ENCODE measurements at places on chromosomes 4 and X.

DNA sequence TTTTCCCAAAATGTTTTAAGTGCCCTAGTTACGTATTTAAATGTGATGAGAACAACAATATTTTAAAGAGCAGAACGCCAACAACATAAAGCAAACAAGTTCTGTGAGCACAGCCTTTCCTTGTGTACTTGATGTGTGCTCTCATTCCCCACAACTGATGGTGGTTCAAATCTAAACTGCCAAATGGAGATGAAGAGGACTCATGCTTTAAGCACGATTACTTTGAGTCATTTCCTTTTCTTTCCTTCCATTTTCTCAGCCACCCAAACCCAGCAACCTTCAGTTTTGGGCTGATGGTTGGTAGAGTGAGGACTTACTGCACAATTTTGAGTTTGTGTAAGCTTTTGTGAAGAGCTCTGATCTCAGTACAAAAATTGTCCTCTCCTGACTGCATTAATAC is 1.7 kb downstream of the NSD2 start:
- no peak for DNase-seq

- DNase-seq: no peak
Measured at GRCh38 chr4:6229671-6230501, 29.5 kb upstream of the JAKMIP1 start.

DNA sequence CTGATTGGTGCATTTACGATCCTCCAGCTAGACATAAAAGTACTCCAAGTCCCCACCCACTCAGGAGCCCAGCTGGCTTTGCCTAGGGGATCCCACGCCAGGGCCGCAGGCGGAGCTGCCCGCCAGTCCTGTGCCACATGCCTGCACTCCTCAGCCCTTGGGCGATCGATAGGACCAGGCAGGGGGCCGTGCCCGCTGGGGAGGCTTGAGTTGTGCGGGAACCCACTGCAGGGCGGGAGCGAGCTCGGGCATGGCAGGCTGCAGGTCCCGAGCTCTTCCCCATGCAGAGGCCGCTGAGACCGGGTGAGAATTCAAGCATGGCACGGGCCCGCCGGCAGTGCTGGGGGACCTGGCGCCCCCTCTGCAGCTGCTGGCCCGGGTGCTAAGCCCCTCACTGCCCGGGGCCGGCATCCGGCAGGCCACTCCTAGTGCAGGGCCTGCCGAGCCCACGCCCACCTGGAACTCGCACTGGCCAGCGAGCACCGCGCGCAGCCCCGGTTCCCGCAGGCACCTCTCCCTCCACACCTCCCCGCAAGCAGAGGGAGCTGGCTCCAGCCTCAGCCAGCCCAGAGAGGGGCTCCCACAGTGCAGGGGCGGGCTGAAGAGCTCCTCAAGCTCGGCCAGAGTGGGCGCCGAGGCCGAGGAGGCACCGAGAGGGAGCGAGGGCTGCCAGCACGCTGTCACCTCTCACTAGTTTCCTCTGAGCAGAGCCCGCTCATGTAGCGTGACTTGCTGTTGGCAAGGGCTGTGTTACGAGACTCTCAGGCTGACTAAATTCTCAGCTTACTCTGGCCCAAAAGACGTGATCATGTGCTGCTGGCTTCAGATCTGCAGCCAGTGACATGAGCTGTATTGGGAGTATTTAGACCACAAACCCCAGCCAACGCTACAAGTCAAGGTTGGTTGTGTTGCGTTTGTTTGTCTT is 87.5 kb downstream of the TRAPPC11 start:
- no peak for DNase-seq

DNA sequence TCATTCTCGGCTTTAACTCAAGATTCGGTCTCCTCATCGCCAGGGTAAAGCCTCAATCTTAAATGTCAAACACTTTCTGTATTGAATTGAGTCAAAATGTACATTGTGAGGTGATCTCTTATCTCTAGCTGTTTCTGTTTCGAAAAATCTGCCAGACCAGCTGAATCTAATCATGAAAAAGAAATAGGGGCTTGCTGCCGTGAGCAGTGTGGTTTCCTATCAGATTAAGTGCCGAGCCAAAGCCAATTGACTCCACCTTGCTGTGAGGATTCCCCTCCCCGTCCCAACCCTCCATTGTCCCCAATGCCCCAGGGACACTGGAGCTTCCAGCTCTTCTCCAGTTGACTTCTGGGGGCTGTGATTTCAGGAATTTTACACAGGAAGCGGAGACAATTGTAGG is 12.5 kb upstream of the CRLF2 start:
- DNase-seq: no peak

GRCh38 chr4:100555611-100556337 is 38.0 kb upstream of the EMCN start:
- no peak for DNase-seq

DNA sequence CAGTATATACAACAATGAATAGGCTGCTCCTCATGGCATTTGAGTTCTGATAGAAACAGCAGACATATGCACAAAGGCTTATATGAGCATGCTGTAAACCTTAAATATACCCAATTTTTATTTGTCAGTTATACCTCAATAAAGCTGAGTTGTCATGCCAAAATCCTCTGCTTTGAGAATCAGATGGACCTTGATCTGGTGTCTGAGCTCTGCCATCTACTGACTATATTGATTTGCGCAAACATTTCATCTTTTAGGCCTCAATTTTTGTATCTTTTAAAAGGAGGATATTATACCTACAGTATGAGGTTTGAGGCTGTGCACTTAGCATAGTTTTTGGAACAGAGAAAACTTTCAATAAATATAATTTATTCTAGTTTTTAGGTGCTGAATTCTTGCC is 85.2 kb downstream of the PRRG1 start:
- DNase-seq: no peak

DNA sequence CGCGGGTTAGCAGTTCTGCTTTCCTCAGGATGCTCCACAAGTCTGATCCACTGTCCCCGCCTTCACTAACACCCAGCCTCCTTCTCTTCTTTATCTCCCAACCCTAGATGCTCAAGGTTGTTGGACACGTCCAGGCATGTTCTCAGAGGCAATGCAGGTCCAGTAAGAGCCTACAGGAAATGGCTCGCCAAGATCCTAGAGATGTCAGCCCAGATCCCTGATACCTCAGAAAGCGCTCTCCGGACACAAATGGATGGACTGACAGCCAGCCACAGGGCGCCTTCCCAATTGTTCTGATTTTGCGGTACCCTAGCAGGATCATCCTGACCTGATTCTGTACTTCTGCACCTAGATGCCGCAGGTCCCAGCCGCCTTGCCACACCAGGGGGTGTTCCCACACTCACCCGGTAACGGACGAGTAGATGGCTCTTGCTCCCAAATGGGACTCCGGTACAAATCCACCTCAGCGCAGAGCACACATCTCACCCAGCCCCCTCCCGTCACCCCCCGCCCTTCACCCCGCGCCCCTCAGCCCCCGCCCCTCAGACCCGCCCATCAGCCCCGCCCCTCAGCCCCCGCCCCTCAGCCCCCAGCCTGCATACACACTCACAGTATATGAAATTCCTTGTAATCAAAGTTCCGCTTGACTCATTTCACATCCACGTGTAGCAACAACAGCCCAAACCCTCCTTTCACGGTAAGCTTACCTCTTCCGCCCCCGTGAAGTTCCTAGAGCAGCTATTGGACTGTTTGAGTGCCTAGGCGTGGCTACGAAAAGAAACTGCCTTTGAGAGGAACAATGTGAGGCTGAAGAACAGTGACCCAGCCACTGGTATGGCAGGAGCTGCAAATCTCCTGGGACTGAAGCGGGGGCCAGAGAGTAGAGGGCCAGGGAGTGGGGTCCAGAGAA is at the start of gene EDA2R:
EDA2R (minus strand) TSS at position 488 of the 910 bp plus-strand sequence. CDS start 23,058 bp downstream, outside the sequence.
- peak; percentile 45 for DNase-seq

- no peak for DNase-seq
Measured at GRCh38 chrX:128870361-128870760, 652.9 kb downstream of the SMARCA1 start.

GRCh38 chr4:4614925-4615678 is 73.3 kb upstream of the STX18 start:
- DNase-seq: no peak

- DNase-seq: no peak
Measured at GRCh38 chrX:103913356-103914020, 48.9 kb upstream of the TMSB15B start.

- DNase-seq: no peak
Measured at GRCh38 chr4:155008389-155008788, 200.0 kb upstream of the NPY2R start.

GRCh38 chr4:14906805-14907204 is 95.5 kb upstream of the CPEB2 start:
- no peak for DNase-seq

- no peak for DNase-seq
Measured at GRCh38 chr4:8727546-8728510, 135.3 kb downstream of the CPZ start.

DNA sequence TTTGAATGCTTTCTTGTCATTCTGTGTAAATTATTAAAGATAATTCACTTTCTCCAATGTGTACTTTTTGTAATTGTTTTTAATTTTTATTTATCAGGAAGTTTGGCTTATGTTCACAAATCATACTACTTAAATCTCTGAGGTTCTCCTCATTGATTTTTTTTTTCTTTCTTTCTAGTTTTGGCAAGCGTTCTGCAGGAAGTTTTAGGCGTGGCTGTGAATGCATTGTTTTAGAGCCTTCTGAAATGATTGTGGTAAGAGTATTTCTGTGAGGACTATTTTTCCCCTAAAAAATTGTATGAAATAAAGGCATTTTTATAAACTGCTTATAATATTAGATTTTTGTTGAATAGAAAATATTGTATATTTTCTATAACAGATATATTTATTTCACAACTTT is 135.8 kb downstream of the RAPGEF2 start:
- DNase-seq: no peak

GRCh38 chrX:155148724-155149537 is 67.3 kb upstream of the VBP1 start:
- peak; percentile 35 for DNase-seq

DNA sequence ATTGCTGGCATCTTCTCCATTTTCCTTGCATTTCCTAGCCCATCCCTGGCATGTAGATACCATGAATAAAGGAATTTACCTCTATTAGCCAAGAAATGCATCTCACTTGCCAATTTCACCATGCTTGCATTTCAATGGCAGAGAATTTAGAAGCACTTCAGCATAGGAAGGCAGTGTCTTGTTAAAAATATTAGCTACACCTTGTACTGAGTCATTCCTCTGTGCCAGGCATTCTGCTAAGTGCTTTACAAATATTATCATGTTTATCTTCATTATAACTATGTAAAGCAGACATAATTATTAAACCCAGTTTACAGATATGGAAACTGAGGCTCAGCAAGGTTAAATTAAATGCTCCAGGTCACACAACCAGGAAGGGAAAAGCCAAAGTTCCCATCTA is 138.2 kb downstream of the NPNT start:
- no peak for DNase-seq

- no peak for DNase-seq
Measured at GRCh38 chr4:47315346-47315745, 148.2 kb downstream of the COMMD8 start.

- DNase-seq: no peak
Measured at GRCh38 chr4:4477391-4477790, 64.5 kb downstream of the STX18 start.

- no peak for DNase-seq
Measured at GRCh38 chrX:675955-676295, 45.3 kb downstream of the SHOX start.

DNA sequence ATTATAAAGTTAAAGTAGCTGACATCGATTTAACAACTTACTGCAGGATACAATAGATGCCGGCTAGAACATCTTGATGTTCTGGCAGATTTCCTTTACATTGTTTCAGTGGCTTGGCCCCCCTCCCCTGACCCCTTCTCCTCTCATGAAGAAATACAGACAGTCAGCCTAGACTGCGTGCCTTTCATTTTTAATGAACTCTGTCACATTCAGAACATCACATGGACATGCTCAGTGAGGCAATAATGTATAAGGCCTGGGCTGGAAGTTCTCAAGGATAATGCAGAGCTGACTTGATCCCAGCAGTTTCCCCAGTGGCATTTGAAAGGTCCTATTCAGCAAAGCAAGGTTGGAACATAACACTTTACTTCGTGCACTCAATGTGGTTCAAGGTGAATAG is 239.2 kb downstream of the ANK2 start:
- no peak for DNase-seq

DNA sequence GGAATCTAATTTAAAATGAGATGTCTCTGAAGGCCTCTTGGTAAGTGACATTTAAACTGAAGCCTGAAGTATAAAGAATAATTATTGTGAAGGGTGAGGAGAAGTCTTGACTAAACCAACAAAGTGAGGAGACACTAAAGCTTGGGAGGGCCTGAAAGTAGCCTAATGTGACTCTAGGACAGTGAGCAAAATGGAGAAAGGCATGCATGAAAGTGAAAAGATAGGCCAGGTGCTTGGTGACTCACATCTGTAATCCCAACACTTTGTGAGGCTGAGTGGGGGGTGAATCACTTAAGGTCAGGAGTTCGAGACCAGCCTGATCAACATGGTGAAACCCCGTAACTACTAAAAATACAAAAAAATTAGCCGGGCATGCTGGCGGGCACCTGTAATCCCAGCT is 46.9 kb upstream of the SMARCAD1 start:
- DNase-seq: no peak

DNA sequence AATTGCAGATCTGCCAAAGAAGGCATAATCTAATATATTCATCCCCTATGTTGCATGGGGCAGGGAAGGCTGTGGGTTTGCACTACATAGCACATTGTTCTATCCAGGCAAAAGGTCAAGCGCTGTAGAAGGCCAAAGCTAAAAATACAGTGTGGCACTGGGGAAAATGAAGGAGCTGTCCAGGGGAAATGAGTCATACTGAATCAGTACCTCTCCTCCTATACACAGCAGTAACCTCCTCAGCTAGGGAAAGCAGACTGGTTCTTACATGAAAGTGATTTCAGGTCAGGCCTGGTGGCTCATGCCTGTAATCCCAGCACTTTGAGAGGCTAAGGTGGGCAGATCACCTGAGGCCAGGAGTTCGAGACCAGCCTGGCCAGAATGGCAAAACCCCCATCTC is 31.0 kb upstream of the SLC25A4 start:
- peak; percentile 98 for DNase-seq

DNA sequence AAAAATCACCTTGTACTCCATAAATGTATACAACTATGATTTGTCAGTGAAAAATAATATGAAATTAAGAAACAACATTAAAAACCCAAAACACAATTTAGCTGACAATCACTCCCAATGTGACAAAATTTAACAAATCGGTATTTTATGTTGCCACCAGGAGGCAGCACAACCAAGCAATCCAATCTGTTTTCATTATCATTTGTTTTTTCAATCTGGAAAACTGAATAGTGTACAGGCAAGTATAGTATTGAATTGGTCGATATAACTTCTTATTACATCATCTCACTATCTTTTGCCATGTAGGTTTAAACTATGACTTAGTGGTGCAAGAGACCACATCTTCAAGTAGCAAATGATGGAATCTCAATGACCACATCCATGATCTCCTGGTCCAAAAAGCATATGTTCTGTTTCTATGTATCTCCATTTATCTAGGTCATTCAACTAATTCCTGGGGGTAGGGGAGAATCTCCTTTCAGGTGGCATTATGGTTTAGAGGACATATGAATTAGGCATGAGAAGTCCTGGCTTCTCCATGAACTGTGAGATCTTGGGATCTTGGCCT is 112.9 kb upstream of the AGA start:
- DNase-seq: peak; percentile 63

- DNase-seq: no peak
Measured at GRCh38 chrX:39338583-39338982, 537.3 kb downstream of the MID1IP1 start.

- DNase-seq: no peak
Measured at GRCh38 chr4:25809996-25810395, 52.8 kb downstream of the SEL1L3 start.

- DNase-seq: peak; percentile 64
Measured at GRCh38 chr4:113300471-113300928, 251.0 kb downstream of the ANK2 start.

- DNase-seq: no peak
Measured at GRCh38 chrX:38313190-38313589, 14.1 kb downstream of the RPGR start.

GRCh38 chr4:8329859-8330761 is 60.6 kb downstream of the HTRA3 start:
- DNase-seq: no peak
